Activated CD4-positive, alpha-beta T cell treated with anti-CD3 and anti-CD28 coated beads, Interleukin-2, amount 10 ng/mL, durations not matched to agents 7 days and 5 days (primary cell): ENCODE measurements at places on chromosomes 7 and 10.
A peak's percentile ranks its signal among the peaks of the same experiment; 100 is the strongest.

DNA sequence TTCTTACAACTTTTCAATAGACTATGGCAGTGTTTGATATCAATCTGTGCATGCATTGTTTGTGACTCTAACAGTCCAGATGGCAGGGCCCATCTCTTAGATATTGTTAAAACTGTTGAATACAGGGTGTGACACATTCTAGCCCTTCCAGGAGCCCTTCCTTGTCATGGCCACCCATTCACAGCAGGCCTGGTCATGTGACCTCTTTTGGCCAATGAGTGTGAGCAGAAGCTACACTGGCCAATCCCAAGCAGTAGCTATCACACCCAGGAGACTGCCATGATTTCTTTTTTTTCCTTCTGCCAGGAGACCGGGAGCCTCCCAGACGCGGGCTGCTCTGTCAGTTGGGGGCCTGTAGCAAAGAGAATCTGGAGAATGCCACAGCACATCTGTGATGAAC lies 655.4 kb upstream of the MKI67 start:
- DNase-seq: no peak

DNA sequence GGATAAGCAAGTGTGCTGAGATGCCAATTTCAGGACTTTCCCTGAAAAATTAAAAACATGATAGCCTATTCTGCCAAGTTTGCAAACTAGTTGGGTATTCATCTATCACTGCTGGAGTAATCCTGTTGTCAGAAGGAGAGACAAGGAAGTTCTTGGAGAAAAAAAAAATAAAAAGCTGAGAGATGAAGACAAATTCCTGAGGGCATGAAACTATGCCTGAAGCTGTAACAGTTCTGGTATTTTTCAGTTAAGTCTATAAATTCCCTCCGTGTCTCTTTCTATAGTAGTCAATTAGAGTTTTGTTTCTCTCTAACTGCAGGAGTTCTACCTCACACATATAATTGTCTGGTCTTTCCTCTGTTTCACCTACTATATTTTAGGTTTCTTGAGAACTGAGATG lies 95.7 kb downstream of the DGKB start:
- no peak for DNase-seq

DNA sequence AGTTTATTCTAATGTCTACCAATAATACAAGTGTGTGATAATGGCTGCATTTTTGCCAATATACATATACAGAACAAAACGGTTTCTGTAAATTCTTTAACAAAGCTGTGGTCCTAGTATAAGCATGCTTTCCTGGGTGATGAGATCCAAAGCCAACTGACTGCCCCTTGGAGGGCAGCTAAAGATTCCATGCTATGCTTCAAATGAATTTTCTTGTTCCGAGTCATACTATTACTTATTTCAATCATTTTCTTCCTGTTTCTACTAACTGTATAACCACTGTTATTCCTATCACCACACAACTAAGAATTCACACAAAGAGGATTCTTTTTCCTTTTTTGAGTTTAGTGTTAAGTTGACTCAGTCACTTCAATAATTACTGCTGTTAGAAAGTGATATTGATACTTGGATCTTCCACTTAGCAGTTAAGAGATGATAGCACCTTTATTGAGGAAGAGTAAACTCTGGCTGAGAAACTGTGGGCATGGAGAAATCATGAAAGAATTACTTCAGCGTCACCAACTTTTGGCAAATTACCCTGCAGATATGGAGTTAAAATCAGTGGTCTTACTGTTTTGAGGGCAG lies 197.5 kb downstream of the ARL4A start:
- DNase-seq: no peak

DNA sequence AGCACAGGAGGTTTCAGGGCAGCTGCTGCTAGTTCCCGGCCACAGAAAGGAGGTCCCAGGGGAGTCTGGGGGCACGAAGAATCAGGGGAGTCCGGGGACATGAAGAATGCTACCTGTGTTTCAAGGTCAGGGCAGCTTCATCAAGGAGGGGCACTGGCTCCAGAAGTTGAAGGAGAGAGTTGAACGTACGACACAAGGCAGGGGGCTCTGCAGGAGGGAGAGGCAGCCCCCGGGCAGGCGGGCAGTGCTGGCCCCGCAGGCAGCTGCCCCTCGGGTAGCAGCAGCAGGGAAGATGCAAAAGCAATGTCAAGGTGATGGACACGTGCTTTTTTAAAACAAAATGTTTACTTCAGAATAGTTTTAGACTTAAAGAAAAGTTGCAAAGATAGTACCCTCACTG lies 134.7 kb upstream of the RNF32 start:
- no peak for DNase-seq

DNA sequence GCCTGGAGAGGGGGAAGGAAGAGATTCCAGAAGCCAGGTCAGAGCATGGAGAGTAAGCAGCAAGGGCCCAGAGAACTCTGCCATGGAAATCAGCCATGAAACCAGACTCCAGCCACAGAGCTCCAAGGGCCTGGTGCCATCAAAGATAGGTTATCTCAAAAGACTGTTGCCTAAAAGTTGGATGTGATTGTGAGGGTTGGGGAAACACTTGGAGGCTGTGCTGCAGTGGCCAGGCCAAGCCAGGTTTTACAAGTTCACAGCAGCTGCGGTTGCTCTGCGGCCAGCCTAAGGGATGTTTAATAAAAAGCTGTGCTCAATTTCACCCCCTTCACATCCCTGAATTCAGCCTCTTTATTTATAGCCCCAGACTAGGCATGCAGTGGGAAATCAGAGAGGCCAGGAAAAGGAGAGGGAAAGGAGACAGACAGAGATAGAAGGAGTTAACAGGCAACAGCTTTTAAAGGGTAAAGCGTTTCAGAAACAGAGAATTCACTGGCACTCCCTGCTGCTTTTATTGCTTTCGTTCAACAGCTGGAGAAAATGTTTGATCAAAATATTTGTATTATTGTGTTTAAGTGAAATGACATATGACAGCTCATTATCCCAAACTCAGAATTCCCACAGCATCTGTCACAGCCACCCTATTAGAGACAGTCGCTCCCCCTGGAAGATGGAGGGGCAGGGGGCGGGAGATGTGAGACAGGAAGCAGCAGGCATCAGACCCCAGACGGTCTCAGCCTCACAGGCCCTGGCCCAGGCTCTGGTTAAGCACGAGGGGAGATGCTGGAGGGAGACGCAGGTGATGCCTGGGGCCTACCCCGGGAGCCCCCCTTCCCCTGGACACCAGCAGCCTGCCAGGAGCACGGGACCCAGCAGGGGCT lies 140.1 kb downstream of the GLI3 start:
- no peak for DNase-seq

DNA sequence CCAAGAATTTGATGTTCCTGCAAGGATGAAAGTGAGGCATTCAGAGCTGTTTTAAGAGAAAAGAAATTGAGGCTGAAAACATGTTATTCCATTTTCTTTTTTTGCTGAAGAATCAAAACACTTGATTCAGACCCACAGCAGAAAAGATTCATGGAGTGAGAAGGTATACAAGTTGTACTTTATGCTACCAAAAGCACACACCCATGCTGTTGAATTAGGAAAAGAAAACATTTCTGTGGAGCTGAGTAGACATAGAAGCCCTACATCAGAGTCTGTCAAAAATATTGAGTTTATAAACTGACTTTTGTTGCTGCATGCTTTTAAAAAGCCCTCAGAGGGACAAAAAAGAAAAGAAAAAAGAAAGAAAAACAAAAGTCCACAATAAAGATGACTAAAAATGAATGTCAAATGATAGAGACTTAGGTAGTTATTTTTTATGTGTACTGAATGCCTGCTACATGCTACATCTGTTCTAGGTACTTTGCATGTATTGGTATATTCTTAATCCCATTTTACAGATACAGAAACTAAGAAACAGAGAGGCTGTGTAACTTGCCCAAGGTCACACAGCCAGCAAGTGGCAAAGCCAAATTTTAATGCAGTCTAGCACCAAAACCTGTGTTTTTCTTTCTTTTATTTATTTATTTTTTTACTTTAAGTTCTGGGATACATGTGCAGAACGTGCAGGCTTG lies 71.7 kb upstream of the PALS2 start:
- no peak for DNase-seq

GRCh38 chr10:29482591-29483431 lies 152.0 kb downstream of the SVIL start:
- DNase-seq: peak; percentile 22

DNA sequence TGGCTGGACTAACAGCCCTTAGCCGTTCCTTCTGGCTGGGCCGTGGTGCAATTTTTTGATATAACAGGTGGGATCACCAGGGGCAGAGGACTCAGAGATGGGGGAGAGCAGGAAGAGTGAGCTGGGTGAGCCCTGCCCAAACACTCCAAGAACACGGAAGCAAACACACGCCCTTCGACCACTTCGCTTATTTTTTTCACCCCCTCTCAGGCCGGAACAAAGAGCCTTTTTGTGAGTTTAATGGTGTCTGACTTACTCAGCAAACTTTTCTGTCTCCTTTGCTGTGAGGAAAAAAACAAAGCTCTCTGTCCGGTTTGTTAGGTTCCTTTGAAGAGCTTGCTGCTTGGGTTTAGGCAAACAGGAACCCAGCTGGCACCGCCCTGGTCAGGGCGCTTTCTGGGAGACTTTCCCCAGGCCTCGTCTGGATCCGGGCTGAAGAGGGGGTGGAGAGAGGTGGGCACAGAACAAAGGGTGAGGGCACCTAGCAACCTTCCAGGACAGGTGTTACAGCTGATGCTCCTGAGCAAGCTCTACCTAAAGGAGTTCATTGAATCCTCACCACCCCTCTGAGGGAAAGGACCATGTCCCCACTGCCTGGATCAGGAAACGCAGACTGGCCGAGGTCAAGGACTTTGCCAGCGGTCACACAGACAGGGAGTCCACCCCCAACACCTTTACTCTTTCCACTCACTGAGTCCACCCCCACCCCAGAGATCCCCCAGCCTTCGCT lies 23.3 kb downstream of the CALML3 start:
- DNase-seq: no peak

- DNase-seq: no peak
These were observed 22.8 kb downstream of the WDFY4 start for GRCh38 chr10:48707472-48707871.

DNA sequence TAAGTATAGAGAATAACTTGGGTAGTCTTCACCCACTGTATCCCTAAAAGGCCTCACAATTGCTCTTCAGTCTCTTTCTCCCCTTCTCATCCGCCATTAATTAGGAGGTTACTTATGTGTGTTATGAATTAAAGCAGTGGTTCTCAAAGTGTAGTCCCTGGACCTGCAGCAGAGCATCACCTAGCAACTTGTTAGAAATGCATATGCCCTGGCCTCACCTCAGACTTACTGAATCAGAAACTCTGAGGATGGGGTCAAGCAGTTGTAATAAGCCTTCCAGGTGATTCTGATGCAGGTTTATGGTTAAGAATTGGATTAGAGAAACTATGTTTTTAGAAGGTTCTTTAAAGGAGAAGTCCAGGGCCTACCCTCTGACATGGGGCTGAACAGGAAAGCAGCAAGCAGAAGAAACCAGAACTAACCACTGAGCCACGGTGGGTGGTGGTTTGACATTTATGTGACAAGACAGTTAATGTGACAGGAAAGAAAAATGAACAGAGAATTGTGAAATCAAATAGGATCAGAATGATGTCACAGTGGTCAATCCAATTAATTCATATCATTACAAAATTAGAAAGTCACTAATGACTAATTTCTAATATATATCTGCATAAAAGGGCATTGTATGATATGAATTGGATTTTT lies 37.6 kb downstream of the ENTPD1 start:
- no peak for DNase-seq

- no peak for DNase-seq
These were observed 167.9 kb upstream of the KIAA1217 start for GRCh38 chr10:24041034-24041433.

DNA sequence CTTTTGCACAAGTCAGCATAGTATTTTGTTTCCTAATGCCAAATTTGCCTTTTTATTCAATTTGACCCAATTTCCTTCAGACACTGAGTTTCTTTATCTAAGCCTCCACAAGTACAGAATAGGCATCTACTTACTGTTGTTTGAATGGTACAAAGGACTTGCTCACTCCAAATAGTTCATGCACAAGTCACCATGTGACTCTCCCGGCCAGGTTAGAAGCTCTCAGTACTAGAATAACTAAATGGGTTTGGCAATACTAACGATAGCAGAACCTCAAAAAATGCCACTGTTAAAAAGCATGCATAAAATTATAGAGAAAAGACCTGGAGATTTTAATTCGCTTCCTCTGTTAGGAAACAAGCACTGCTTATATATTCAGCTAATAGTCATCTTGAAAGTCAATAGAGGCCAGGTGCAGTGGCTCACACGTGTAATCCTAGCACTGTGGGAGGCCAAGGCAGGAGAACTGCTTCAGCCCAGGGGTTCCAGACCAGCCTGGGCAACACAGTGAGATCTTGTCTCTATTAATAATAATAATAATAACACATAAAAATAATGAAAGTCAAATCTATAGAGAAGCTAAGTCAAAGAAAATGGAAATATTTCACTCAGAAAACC lies 335.8 kb upstream of the MBL2 start:
- no peak for DNase-seq

GRCh38 chr10:70267161-70267933 lies 16.5 kb downstream of the NPFFR1 start:
- DNase-seq: no peak

DNA sequence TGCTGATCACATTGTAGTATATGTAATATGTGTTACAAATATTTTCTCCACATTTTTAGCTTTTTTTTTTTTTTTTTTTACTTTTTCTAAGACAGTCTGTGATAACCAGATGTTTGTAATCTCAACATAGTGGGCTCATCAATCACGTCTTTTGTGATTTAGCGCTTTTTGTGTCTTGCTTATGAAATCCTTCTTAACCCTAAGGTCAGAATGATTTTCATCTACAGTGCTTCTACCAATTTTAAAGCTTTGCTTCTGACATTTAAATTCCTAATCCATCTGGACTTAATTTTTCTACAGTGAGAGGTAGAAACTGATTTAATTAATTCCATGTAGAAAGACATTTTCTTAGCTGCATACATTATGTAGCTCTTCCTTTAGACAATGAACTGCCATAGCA lies 626.4 kb downstream of the TNS3 start:
- DNase-seq: no peak

DNA sequence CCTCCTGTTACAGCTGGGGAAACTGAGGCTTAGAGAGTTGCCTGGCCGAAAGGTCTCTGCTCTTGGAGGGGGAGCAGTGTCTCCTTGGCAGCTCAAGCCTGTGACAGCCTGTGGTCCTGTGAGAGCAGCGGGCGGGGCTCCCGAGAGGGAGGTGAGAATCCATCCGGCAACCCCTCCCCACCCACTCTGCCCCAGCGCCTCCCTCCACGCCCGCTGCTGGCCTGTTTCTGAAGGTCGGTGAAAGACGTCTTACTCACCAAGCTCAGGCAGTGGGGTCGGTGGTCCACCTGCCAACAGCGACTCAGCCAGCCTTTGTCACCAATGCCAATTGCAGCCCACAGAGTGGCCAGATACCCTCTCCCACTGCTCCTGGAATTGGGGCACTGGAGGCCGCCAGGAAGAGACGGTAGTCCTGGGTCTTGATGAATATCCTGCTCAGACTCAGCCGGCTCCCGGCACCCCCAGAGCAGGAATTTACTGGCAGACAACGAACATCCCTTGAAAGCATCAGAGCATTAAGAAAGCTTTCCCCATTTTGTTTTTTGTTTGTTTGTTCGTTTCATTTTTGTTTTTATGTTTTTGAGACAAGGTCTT lies 7.4 kb upstream of the TTYH3 start:
- DNase-seq: no peak

DNA sequence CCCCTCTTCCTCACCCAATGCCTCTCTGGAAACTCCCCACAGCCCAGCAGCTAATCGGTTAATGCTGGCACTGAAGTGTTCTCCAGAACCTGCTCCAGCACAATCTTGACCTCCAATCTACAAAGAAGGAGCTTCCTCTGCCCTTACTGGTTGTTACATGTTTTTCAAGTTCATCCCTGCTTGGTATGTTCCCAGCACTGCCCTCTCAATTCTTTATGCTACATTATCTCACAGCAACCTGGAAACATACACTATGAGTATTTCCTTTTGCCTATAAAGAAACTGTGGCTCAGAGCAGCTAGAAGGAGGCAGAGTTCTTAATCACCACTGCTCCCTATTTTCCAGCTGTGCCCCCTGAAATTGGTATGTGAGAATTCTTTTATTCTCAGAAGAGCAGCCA lies 84.1 kb upstream of the KMT2E start:
- DNase-seq: no peak
